ENCODE measurements at places on chromosomes 7 and 10.

DNA sequence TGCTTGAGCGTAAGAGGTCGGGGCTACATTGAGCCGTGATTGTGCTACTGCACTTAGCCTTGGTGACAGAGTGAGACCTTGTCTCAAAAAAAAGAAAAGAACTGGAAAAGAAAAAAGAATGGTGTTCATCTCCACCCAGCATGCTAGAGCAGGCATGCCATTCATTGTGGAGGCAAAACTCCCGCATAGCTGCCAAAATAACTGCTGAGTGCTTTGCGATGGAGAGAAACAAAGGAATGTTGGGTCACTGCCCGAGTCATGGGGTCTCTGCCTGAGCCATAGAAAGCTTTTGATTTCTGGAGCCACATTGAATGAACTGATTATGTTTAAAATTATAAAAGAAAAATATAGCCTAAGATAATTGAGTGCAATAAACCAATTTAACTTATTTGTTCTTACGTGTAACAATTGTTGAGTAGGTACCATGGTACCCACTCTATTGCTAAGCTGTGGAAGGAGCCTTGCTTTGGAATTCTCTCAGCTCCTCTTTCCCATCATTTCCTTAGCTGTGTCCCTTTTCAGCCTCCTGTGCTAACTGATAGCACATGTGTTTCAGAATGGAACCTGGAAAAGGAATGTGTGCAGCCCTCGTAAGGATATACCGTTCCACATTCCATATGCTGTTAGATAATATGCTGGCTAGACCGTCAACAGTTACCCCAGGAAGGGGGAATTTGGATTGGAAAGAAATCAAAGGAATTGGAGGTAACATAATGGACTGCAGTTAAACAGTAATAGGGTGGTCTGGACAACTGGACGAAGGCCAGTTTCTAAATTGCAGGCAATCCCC, 99.0 kb downstream of the KIAA1217 start:
- DNase-seq, result no peak

- DNase-seq, result no peak
These were observed 2.1 kb downstream of the FAM170B start for GRCh38 chr10:49131507-49132361.

DNA sequence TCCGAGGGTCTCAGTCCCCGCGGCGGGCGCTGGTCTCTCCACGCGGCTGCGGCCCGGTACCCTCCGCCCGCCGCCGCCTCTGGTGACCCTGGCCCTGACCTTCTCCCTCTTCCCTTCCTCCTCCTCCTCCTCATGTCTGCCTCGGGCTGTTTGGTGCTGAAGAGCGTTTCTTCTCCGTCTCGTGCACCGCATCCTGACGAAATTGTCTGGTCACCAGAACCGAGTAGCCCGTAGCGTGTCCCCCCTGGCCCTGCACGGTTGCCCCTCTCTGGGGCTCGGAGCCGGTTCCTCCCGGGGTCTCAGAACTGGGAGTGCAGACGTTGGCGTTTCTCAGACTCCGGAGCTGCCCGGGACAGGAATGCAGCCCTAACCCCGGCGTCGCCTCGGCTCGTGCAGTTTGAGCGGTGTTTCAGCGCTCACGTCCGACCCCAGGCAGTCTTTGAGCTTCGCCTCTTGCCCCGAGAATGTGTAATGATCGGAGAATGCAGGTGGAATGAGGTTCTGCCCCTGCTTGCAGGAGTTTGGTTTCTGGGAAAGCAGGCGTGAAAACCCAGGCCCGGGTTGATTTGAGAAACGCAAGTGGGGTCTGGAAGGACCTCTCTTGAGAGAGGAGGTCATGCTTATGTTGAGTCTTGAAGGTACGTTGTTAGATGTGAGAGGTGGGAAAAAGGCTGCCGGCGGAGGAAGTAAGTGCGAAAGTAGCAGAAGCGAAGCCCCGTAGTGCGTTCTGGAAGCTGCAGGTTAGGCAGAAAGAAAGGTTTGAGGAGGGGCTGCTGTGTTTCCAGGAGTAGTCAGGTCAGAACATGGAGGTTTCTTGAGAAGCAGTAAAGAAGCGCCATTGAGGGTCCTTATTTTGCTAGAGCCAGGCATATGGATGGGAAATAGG, 743 bp downstream of the RBM17 start:
- no peak for DNase-seq

DNA sequence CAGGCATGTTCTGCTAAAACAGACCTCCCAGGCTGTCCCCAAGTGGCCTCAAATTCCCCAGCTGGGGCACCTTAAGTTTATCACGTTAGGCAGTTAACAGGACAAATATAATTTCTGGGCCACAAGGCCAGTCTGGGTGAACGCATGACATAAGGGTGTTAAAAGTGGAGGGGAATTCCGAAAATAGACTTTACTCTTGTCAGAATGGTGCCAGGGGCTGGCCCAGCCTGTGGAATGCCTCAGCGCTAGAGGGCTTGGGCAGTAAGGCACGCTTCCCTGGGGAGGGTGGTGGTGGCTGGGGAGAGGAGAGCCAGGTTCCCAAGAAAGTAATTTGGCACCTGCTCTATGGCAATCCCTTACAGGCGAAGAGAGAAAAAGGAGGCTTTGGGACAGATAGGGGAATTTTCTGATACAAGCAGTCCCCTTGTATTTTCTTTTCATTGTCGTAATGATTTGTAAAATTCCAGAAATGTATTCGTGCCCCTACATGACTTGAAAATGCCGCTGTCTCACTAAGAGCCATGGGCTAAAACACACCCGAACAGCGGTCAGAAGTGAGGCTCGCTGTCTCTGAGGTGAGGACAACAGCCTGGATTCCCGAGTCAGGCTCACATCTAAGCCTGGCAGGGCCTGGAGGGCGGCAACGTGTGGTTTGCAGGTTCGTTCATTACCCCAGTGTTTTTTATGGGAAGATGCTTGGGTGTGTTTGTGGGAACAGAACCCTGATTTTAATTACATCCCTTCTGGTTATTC, 463.2 kb upstream of the GALNT17 start:
- DNase-seq, result no peak

- no peak for DNase-seq
These were observed 322.3 kb downstream of the WDR37 start for GRCh38 chr10:1378473-1378872.

DNA sequence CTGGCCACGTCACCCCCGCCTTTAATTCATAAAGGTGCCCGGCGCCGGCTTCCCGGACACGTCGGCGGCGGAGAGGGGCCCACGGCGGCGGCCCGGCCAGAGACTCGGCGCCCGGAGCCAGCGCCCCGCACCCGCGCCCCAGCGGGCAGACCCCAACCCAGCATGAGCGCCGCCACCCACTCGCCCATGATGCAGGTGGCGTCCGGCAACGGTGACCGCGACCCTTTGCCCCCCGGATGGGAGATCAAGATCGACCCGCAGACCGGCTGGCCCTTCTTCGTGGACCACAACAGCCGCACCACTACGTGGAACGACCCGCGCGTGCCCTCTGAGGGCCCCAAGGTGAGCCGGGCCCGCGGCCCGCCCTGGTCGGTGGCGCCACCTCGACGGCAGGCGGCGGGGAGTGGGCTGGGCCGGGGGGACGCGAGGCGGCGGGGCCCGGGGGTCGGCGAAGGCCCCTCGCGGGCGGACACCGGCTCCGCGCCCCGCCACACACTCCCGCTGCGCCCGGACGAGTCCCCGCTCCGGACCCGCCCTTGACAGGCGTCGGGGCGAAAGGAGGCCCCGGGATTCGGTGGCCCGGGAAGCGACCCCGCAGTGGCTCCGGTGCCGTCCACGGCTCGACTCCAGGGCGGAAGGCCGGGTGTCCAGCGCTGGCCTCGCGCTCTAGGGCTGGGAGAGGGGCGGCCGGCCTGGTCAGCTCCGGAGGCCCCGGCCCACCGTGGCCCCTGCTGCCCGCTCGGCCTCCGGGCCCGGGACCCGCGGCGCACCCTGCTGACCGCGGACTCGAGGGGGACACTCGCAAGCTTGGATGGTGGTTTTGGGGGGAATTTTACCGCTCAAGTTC, 557 bp downstream of the BAG3 start:
- DNase-seq, result no peak

DNA sequence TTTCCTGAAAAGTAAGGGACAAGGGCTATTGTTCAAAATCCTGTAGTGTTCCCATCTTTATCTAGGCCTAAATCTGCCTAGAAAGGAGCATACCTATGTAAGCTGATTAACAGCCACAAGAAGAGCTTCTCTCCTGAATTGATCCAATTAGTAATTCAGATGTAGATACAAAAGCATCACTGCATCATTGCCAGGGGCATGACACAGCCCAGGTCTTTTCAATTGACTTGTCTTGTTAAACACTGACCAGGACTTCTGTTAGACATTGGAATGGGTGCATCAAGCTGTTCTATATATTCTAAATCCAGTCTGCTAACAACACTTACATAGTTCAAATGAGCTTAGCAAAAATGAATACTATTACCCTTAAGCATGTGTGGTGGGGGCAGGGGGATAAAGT, 589.2 kb downstream of the INHBA start:
- DNase-seq, result no peak

DNA sequence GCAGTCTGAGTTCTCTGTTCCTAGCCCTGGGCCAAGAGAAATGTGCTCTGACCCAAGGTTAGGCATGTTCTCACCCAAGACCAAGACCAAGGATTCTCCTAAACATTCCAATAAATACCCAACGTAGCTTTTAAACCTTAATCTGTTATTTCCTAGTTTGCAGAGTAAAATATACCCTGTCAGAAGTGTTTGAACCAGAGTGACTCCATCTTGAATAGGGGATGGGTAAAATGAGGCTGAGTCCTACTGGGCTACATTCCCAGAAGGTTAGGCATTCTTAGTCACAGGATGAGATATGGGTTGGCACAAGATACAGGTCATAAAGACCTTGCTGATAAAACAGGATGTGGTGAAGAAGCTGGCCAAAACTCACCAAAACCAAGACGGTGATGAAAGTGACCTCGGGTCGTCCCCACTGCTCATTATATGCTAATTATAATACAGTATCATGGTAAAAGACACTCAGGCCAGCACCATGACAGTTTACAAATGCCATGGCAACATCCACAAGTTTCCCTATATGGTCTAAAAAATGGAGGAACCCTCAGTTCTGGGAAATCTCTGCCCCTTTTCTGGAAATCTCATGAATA, 27.7 kb downstream of the PLXNA4 start:
- no peak for DNase-seq
